ENCODE measurements at places on chromosomes 11 and 22.

GRCh38 chr22:48336339-48337060 is 1491.2 kb downstream of the BRD1 start:
- no peak for DNase-seq

DNA sequence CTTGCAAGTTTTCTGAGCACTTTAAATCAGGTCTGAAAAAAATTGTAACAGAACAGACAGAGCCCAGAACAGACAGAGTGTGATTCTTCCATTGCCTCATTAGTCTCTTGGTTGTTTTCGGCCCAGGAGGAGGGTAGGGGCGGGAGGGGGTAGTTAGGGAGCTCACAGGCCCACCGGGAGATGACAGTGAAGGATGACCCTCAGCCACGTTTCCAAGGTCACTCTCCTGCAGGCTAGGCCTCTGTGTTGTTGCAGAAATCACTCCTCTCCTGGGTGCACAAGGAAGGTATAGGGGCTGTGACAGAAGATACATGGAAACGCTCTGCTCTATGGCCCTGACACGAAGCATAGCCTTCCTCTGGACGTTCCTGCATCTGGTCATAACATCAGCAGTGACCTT is 69.3 kb downstream of the ABTB2 start:
- DNase-seq, result no peak

DNA sequence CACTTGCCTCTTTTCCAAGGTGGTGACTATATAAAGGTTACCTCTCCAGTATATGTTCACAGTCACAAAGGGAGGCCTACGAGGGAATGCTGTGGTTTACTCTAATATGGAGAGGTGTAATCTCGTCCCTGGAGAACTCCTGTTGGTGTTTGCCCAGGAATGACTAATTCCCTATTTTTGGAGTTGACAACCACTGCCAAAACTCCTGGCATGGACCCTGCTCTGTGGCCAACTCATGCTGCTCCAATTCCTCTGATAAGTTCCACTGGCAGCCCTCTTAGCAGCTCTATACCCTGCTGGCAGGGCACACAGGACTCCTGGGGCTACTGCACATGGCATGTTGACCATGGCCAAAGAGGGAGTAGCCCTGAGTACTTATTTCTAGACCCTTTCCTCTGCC is 418.7 kb upstream of the ANO5 start:
- no peak for DNase-seq

DNA sequence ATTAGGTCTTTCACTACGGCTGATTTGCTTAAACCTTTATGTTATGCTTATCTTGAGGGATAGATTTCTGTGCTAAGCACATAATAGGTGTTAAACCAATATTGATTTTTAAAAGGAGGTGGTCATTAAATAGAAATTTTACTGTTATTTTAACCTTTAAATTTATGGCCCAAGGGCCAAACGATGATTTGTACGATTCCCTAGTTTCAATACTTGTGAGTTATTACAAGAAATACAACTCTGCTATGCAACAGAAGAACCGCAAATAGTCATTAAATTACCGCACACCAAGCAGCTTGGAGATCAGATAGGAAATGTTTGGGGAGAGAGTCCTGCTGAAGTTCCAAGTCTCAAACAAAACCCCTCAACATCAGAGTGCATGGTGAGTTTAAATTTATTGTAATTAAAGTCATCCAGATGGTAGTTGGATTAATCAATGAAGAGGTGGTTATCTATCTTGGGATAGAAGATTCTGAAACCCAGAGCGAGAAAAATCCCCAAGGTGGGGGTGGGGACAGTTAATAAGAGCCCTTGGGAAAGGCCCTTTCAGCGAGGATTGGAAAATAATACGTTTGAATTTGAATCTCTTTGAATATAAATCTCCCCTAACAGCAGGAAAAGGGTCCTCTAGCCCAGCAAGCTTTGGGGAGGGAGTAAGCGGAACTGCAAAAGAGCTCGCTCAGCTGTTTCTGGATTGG is 805 bp upstream of the QSER1 start:
- DNase-seq, result no peak

DNA sequence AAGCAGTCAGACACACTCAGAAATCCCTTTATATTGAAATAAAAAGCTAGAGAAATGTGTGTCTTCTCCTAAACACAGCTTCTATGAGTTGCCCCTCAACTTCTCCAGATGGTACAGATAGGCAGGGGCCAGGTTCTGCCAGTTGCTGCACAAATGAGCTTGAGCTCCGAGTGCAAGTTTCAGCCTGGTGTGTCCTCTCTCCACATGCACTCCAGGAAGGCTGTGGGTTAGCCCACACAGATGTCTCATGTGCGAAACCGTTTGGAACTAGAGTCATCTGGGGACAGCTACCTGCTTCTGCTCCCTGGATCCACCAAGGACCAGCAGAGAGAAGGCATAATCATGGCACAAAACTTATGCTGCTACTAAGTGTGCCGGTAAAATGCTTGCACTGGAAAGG is 812.6 kb downstream of the OPCML start:
- DNase-seq, result no peak

DNA sequence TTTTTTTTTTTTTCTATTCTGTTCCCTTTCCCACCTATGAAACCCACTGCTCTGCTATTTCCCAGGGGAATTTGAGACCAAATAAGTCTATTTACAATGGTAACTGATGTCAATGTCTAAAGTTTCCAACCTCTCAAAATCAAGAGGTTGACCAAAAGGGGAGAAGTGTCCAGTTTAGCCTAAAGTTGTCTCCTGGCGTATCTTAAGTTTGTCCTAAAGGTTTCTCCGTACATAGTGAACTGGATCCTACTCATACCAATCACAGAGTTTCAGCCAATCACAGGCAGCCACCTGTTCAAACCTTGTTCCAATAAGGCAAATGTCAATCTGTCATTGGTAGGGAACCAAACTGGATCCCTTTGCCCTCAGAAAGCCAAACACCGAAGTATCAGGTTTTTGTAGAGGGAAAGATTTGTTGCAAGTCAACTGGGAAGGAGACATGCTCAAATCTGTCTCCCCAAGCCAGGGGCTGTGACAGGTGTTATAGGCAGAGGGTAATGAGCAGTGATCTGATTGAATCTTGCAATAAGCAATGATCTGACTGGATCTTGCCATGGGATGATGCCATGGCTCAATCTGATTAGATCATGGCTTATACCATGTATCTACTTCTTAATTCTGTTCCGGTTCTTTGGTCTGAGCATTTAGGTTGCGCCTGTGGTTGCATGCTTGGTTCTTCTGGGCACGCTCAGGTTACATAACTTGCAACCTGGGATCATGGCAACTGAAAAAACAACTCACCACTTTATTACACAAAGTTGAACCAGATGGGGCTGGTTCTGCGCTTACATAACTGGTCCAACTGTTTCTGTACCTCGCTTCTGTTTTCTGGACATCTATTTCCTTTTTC is 1.1 kb upstream of the VPS37C start:
- DNase-seq, result no peak

GRCh38 chr11:36186340-36187175 is 102.7 kb downstream of the COMMD9 start:
- DNase-seq, result no peak

DNA sequence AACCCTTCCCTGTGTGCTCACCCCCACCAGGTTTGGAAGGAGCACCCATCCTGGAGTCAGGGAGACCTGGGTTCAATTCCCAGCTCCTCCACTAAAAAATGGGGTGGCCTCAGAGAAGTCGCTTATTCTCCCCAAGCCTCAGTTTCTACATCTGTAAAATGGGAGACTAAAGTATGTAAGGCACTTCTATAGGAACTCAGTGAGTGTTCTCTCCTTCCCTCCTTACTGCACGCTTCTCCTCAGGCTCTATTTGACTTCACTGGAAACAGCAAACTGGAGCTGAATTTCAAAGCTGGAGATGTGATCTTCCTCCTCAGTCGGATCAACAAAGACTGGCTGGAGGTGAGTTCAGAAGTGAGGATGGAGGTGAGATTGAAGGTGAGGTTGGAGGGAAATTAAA is 11.3 kb downstream of the NCF4 start:
- DNase-seq, result no peak

DNA sequence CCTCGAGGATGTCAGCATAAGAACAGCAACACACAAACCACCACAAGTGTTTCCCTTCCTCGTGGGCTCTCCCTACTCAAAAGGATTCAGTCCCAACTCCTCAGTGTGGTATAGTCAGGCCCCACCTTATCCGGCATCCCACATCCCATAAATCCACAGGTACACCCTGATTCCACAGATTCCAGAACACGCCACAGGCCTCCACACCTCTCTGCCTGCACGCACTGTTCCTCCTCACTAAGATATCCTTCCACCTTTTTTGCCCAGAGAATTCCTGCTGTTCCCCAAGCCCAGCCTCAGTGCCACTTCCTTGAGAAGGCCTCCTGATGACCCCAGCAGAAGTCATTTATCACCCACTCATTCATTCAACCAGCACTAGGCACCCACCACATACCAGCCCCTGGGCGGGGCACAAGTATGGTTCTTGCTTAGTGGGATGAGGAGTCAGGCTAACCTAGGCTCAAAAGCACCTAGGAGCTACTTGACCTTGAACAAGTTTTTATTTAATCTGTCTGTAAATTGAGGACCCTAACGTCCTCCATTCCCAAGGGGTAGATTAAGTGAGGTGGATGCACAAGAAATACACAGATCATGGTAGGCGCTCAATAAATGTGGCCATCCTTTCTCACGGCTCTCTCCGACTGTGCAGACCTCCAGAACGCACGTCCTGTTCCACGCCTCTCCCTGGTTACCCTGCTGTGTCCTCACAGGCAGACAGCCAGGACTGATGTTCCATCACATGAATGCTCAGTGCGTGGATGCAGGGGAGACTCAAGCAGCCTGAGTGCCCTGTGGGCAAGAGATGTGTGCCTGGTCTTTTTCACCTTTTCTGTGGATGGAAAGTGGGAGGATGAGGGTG is 2.1 kb upstream of the KCNJ4 start:
- DNase-seq, result no peak
